ENCODE measurements at places on chromosomes 7 and 10.

GRCh38 chr7:5303591-5304505, 21.1 kb downstream of the SLC29A4 start:
- DNase-seq, result no peak

- no peak for DNase-seq
These were observed 219.9 kb downstream of the FGFR2 start for GRCh38 chr10:121378251-121378801.

DNA sequence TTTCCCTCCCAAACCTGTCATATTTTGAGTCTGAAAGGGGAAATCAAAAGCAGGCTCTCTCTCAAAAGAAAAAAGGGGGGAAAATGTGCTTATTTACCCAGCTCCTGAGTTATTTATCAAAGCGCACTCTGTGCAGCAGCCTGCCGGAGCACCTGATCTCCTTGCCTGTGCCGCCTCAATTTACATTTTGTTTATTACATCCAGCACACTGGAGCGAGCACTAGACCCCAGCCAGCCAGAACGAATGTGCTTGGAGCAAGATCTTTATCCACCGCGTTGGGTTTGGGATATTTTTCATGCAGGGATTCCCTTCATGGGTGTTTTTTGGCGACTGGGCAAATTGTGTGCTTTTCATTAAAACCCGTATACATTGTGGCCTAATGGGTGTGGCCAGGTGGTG, 161.9 kb upstream of the INSYN2A start:
- DNase-seq, result no peak

DNA sequence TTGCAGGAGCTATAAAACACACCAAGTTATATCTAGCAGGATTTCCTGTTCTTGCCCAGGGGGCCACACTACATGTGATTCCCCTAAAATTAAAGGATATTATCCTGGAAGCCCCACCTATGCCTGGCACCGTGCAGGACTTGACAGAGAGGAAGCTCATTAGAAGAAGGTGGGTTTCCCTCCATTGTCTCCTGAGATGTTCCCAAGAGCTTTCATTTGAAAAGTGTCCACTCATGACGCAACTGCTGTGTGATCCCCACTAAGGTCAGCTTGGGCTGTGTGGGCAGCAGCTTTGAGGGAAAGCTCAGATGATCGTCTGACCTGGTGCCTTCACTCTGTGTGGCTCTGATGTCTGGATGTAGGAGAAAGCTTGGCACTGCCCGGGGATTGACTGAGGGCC, 53.5 kb downstream of the RAMP3 start:
- no peak for DNase-seq

DNA sequence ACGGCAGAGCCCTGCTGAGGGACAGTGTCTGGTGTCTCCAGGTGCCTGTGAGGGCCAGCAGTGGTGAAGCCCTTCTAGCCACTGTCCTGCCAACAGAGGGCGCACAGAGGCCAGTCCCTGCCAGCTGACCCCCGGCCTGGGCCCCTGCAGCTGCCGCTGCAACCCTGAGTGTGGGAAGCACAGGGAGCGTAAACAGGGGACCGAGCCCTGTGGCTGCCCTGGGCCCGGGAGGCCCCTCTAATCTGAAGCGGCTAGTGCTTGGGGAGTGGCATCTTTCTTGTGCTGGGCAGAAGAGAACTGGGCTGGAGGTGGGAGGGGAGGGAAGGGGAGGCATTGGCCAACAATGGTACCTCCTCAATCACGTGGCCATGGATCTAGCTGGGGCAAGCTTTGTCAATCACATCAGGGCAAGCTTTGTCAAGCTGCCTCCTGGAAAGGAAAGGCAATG, 34.6 kb downstream of the TRIM8 start:
- no peak for DNase-seq

DNA sequence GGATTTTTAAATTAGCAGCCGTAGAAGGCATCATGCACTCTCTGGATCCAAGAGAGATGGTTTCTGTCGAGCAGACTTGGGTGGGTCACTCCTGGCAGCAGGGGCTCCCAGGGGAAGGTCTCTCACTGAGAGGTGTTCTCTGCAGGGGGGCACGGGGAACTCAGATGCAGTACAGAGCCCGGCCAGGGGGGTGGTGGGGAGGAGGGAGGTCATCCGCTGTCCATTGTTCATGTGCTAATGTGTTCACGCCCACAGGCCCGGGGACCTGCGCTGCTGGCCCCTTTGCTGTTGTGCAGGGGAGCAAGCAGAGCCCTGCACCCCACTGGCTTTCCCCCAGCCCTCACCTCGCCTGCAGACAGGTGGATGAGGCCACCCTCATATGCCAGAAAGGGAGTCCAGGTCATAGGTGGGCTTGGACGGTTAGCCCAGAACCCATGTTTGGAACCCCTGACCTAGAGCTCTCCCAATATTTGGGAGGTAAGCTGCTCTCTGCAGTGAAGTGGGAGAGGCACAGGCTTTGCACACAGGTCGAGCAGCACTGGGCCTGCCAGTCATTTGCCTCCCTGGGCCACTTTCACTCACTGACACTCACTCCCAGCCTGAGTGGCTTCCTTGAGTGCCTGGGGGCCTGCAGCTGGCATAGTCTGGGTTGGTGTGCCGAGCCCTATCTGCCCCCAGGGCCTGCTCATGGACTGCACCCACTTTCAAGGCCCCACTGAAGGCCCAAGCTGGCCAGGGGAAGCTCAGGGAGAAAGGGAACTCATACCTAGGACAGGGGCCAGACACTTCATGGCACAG, 12.6 kb upstream of the TBRG4 start:
- DNase-seq, result no peak

- no peak for DNase-seq
These were observed 2.8 kb downstream of the FAM20C start for GRCh38 chr7:195010-195829.

GRCh38 chr7:4025694-4026615, 656.1 kb upstream of the FOXK1 start:
- DNase-seq, result no peak

- DNase-seq, result no peak
These were observed 285.5 kb downstream of the TWIST1 start for GRCh38 chr7:18831943-18832342.

GRCh38 chr7:1664711-1665548, 5.1 kb upstream of the ELFN1 start:
- DNase-seq, result peak; percentile 79

DNA sequence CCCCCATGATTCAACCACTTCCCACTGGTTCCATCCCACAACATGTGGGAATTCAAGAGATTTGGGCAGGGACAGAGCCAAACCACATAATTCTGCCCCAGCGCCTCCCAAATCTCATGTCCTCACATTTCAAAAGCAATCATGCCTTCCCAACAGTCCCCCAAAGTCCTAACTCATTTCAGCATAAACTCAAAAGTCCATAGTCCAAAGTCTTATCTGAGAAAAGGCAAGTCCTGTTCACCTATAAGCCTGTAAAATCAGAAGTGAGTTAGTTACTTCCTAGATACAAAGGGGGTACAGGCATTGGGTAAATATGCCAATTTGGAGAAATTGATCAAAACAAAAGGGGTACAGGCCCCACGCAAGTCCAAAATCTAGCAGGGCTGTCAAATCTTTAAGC, 272.9 kb downstream of the MAGI2 start:
- DNase-seq, result no peak

- no peak for DNase-seq
These were observed 290.3 kb downstream of the TNS3 start for GRCh38 chr7:47291461-47292081.

DNA sequence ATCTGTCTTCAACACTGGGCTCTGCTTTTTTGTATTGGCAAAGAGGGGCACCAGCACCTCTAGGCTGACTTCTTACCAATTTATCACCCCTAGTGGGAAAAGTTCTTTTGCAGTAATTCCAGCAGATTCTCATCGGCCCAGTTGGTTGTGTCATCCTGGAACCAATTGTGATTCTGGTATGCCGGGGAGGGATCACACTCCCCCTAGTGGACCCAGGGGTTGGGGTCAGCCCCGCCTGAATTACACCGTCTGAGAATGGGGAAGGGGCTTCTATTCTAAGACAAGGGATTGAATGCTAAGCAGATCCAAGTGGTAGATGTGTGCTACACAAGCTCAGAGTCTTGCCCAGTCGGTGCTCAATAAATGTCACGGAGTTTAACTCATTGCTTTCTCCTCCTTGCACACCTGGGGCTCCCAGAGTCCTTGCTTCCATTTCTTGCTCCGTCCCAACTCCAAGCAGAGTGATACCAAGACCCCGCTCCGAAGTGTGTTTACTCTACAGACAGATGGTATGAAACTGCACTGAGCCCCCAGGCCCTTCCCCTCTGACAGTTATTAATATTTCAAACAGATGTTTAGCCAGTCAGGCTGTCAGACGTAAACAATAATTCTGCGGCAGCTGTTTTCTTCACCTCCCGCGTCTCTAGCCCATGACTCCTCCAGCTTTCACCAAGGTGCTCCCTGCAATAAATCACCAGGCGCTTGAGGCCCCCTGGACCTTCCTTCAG, 71.9 kb downstream of the C10orf105 start:
- DNase-seq, result no peak
